MG63 (cell line): ENCODE measurements at places on chromosomes 13 and 19. TPM values are rescaled to one million over a fixed set of nuclear protein-coding genes. Genes with fewer than 3 reads are reported as not detected.

Gene ZNF563
- 4.3 and 31.8 TPM in 2 replicates for total RNA-seq

Gene SLC10A2
- not detected in 2 replicates for total RNA-seq

Gene TBC1D17
- total RNA-seq: 5.2 and 11.5 TPM in 2 replicates

Gene IL4I1
- 3.6 TPM in 1 of 2 replicates, not detected in the other for total RNA-seq

Gene CEACAM20
- total RNA-seq: not detected in 2 replicates

Gene C1QTNF9B
- not detected in 2 replicates for total RNA-seq

Gene FLT3LG
- total RNA-seq: 0.25 and 5.0 TPM in 2 replicates

Gene MCEMP1
- total RNA-seq: not detected in 2 replicates

Gene PLK5
- not detected in 2 replicates for total RNA-seq

Gene CEACAM4
- not detected in 2 replicates for total RNA-seq

Gene ZFP30
- total RNA-seq: 27.0 and 30.2 TPM in 2 replicates

Gene ELAVL3
- total RNA-seq: not detected in 2 replicates

Gene LAIR1
- not detected in 2 replicates for total RNA-seq

Gene SACS
- total RNA-seq: 32.1 and 51.2 TPM in 2 replicates

Gene KL
- 0.59 and 2.1 TPM in 2 replicates for total RNA-seq

Gene SPRED3
- 0.49 and 4.5 TPM in 2 replicates for total RNA-seq

Gene ZNF763
- 0.22 and 0.40 TPM in 2 replicates for total RNA-seq

Gene SLC25A41
- total RNA-seq: not detected in 2 replicates

Gene DIAPH3
- 24.8 and 32.4 TPM in 2 replicates for total RNA-seq

Gene ZNF225
- total RNA-seq: 1.3 and 3.1 TPM in 2 replicates

Gene REEP6
- 0.99 and 1.9 TPM in 2 replicates for total RNA-seq

Gene KIR2DL4
- total RNA-seq: not detected in 2 replicates

Gene SOHLH2
- 0.47 TPM in 1 of 2 replicates, not detected in the other for total RNA-seq

Gene PTPRH
- total RNA-seq: 3.9 and 11.8 TPM in 2 replicates

Gene TLE2
- 1.5 and 4.1 TPM in 2 replicates for total RNA-seq

Gene LPAR6
- total RNA-seq: not detected in 2 replicates

Gene PDX1
- total RNA-seq: not detected in 2 replicates

Gene PCID2
- total RNA-seq: 74.5 and 106 TPM in 2 replicates

Gene FEM1A
- 7.2 and 9.2 TPM in 2 replicates for total RNA-seq

Gene RNF113B
- not detected in 2 replicates for total RNA-seq

Gene WBP4
- 10.5 and 15.7 TPM in 2 replicates for total RNA-seq

Gene STAP2
- not detected in 2 replicates for total RNA-seq

Gene TSPAN16
- total RNA-seq: 1.0 TPM in 1 of 2 replicates, not detected in the other

Gene SCGB2B2
- total RNA-seq: not detected in 2 replicates

Gene ZNF222
- total RNA-seq: 2.2 and 9.1 TPM in 2 replicates

Gene KBTBD6
- total RNA-seq: 8.2 and 11.8 TPM in 2 replicates

Gene MTUS2
- not detected in 2 replicates for total RNA-seq

Gene WTIP
- total RNA-seq: 57.1 and 82.3 TPM in 2 replicates

Gene NKG7
- not detected in 2 replicates for total RNA-seq

Gene SELENOV
- total RNA-seq: not detected in 2 replicates

Gene GATAD2A
- total RNA-seq: 46.3 and 69.1 TPM in 2 replicates

Gene LRRC63
- total RNA-seq: 0.16 TPM in 1 of 2 replicates, not detected in the other

Gene ELL
- 12.2 and 22.1 TPM in 2 replicates for total RNA-seq

Gene PEG3
- not detected in 2 replicates for total RNA-seq

Gene OR10H5
- total RNA-seq: not detected in 2 replicates

Gene INSR
- 3.9 and 7.6 TPM in 2 replicates for total RNA-seq

Gene CLEC11A
- 105 and 139 TPM in 2 replicates for total RNA-seq

Gene ZNF549
- 2.2 and 5.0 TPM in 2 replicates for total RNA-seq

Gene SGTA
- total RNA-seq: 68.4 and 87.7 TPM in 2 replicates

Gene UNC13A
- total RNA-seq: 0.10 TPM in 1 of 2 replicates, not detected in the other

Gene ZSCAN4
- not detected in 2 replicates for total RNA-seq

Gene FBXO27
- 0.82 TPM in 1 of 2 replicates, not detected in the other for total RNA-seq

Gene ERVK3-1
- 26.0 and 32.0 TPM in 2 replicates for total RNA-seq

Gene KLK4
- not detected in 2 replicates for total RNA-seq

Gene EBI3
- total RNA-seq: not detected in 2 replicates
